Peyer's patch (tissue), 4 donors: ENCODE measurements at places on chromosomes 1 and 21. TPM values are rescaled to one million over a fixed set of nuclear protein-coding genes. Genes with fewer than 3 reads are reported as not detected.

DNA sequence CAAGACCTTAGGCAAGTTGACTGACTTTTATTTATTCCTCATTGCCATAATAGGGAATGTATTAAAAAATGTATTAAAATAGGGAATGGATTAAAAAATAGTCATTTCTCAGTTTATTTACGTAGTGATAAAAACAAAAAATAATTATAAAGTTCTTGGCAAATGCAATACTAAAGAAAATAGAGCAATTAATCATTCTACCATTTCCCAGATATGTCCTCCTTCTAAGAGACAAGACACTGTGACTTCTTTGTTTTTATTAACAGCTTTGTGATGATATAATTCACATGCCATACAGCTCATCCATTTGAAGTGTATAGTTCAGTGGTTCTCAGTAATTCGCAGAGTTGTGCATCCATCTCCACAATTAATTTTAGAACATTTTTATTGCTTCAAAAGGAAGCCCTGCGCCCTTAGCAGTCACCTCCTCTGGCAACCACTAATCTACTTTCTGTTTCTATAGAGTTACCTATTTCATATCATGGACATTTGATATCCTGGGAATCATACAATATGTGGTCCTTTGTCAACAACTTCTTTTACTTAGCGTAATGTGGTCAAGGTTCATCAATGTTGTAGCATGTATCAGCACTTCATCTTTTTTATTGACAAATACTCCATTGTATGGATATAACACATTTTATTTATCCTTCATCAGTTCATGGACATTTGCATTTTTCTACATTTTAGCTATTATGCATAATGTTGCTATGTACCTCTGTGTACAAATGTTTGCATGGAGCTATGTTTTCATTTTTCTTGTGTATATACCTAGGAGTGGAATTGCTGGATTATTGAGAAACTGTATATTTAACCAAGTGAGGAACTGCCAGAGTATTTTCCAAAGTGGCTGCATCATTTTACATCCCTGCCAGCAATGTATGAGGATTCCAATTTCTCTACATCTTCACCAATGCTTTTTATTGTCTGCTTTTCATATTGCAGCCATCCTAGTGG is 5.6 kb downstream of the TBX19 start:
- DNase-seq = no peak

DNA sequence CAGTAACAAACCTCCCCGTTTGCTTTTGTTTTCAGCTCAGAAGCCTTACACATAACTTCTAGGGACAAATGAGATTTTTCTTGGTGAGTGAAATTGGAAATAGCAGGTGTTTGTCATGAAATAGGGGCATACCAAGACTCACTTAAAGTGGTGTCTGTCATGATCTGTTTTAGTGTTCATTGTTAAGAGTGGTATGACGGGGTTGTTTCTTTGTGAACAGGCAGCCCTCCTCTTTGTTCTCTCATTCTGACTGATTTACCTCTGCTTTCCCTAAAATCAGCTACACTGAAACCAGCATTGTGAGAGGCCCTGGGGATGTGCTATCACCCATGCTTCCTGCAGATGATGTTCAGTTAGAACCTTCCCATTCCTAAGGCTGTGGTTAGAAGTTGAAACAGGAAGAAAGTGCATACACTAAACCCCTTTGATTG is 2.5 kb upstream of the ERO1B start:
- no peak for DNase-seq

DNA sequence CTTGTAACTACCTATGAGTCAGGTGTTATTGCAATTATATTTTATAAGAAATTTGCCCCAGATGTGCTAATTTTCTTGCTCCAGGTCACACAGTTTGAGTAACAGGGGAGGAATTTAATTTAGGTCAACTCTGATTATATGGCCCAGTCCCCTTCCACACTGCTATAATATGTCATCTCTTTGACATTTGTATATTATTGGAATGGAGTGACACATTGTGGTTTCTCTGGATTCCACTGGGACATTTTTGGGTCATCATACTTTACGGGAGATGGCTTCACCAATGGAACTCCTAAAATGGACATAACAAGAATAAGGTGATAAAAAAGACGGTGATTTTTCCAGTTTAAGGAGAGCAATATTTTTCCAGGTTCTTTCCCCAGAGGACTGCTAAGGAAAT is 191.2 kb downstream of the DISC1 start:
- DNase-seq = no peak

DNA sequence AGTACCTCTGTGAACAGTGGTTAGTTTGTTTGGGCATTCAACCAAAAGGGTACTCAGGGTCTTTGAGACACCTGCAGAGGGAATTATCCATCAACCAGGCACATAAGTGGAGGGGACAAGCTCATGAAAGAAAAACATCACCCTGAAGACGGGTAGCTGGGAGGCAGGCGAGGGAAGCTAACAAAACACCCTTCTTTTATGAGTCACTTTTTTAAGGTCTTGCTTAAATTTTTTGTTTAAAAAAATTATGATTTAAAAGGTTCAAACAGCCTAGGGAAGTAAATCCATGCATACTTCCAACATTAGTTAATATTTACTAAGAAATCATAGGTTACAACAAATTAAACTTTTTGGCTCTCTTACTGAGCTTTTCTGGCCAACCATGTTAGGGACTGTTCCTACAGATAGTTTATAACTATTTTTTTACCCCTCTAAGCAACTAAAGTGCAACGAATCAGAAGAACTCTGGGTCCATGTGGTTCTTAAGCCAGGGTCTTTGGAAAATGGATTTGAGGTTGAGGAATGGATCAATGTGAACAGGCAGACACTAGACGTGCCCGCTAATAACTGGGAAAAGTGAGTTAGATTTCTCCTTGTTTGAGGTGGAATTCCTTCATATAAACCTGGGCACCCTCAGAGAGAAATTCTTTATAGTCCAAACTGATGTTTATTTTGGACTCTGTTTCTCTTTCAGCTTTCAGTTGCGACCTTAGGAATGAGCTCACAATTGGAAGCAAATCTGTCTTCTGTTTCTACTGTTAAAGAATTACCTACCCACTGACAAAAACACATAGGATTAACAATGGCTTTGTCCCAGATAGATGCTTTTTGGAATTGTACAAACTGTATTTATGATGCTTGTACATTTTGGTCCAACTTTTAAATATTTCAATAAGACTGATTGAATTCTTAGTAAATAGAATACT is 123.0 kb downstream of the LYPLAL1 start:
- DNase-seq = no peak

GRCh38 chr1:41875487-41875886 is 43.2 kb downstream of the HIVEP3 start:
- DNase-seq = no peak

PDZK1IP1 gene
- 5.8 TPM for total RNA-seq

ADAMTS5 gene
- total RNA-seq = 10.7 TPM

MROH9 gene
- not detected for total RNA-seq

OR2T2 gene
- not detected for total RNA-seq

TTC39A gene
- total RNA-seq = 29.7 TPM

NCDN gene
- total RNA-seq = 15.3 TPM

CYP4A11 gene
- total RNA-seq = 9.1 TPM
